ENCODE measurements at places on chromosomes 6 and 20. TPM values are rescaled to one million over a fixed set of nuclear protein-coding genes. Genes with fewer than 3 reads are reported as not detected.

The GTF2H4 gene
- 39.8 TPM for polyA plus RNA-seq

- no peak for DNase-seq
Measured at GRCh38 chr20:32007787-32008616, 2.2 kb upstream of the CCM2L start.

DNA sequence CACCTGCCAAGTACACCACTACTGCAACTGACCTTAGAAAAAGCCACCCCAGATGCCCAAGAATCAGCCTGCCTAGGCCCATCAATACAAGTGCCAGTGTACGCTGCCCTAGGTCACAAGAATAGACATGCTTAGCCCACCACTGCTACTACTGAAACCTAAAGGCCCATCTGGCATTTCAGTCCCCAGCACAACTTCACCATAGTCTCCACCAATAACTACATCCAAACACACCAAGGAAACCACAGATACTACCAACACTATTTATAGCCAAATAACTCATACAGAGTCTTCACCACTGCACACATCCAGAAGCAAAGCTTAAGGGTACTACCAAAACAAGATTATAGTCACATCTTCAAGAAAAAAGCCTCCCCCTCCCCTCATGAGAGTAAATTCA, 28.2 kb downstream of the TREML4 start:
- no peak for DNase-seq

The NCOA6 gene
- polyA plus RNA-seq: 38.6 TPM

The PRDM13 gene
- not detected for polyA plus RNA-seq

GRCh38 chr6:3876101-3876500, 26.9 kb downstream of the FAM50B start:
- DNase-seq: no peak

The HECA gene
- 14.6 TPM for polyA plus RNA-seq

DNA sequence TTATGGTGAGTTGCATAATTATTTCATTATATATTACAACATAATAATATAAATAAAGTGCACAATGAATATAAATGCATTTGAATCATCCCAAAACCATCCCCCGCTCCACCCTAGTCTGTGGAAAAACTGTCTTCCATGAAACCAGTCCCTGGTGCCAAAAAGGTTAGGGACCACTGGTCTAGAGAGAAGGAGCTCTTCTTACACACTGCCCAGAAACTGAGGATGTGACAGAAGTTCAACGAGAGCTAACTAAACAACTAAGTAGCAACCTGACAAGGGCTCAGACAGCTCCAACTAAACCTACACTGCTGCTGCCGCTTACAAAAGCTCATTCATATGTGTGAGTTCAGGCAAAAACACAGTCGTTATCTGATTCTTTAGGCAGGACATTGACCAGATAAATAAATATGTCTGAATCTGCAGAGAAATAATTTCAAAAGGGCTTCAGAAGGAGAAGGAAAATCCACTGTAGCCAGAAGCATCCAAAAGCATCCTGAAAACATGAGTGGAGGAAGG, 125.9 kb downstream of the ATXN1 start:
- no peak for DNase-seq

- DNase-seq: no peak
Measured at GRCh38 chr6:139282684-139283083, 9.1 kb downstream of the TXLNB start.

The SIRPB2 gene
- polyA plus RNA-seq: 2.7 TPM

DNA sequence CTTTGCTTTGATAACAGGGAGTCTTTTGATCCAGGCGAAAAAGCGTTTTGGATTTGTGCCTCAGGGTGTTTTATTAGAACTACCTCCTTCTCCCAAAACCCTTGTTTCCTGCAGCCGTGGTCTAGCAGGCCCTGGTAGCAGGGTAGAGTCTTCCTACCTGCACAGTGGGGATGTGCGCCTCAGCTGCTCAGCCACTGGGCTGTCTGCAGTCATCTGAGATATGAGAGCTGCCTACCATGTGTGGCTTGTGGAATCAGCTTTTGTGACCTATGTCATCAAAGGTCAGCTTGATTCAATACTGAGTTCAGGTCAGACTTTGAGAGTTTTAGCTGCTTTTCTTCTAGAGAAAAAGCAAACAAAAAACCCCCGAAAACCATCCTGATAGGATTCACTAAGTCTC, 279.5 kb downstream of the CLIC5 start:
- no peak for DNase-seq

The OR12D3 gene
- polyA plus RNA-seq: not detected

The MAS1L gene
- not detected for polyA plus RNA-seq
